ENCODE measurements at places on chromosomes 6 and 20.

GRCh38 chr6:113644861-113645575, 212.1 kb upstream of the MARCKS start:
- no peak for DNase-seq

GRCh38 chr6:36820700-36821580, 18.3 kb downstream of the CPNE5 start:
- DNase-seq: no peak

- DNase-seq: no peak
Observed at GRCh38 chr6:157755746-157756411, 67.2 kb upstream of the SNX9 start.

DNA sequence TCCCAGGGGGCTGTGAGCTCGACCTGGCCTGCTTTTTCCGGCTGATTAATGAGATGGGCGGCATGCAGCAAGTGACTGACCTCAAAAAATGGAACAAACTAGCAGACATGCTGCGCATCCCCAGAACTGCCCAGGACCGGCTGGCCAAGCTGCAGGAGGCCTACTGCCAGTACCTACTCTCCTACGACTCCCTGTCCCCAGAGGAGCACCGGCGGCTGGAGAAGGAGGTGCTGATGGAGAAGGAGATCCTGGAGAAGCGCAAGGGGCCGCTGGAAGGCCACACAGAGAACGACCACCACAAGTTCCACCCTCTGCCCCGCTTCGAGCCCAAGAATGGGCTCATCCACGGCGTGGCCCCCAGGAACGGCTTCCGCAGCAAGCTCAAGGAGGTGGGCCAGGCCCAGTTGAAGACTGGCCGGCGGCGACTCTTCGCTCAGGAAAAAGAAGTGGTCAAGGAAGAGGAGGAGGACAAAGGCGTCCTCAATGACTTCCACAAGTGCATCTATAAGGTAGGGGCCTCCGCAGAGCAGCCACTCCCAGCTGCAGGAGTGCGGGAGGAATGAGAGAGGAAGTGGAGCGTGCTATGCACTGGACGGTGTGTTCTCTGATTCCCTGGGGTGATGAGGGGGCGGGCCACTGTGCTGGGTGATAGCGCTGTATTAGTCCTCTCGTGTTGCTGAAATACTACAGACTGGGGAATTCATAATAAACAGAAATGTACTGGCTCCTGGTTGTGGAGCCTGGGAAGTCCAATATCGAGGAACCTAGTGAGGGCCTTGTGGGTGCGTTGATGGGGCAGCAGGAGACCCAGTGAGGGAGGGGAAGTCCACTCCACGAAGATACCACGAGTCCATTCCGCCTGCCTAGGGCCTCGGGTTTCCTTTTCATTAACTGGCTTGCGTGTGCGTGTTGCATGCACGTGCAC, 161.7 kb downstream of the DTNBP1 start:
- DNase-seq: no peak

DNA sequence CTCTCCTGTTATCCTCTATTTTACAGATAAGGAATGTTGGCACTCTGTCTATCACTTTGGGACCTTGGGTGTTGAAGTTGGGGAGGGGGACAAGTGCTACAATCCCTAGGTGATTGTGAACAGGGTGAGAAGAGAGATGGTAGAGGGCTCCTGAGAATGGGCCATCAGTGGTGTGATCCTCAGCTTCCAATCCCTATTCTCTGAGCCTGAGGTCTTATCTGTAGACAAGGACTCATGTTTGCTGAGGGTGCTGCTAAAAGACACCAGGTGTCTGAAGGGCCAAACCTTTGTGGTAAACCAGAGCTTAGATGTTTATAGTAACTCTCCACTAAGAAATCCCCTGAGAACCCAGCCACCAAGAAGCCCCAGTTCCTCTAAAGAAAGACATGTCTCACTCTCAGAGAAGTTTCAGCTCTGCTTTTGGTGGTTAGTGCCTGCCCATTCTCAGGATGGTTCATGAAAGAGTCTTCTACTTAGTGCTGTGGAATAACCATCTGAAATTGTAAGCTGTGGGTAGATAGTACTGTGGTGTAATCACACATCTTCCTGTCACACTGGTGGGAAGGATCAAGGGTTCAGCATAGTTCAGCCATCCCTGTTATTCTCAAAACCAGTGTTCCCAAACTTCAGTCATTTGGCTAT, 58.2 kb upstream of the IL20RA start:
- DNase-seq: no peak

- no peak for DNase-seq
Observed at GRCh38 chr6:112480553-112480952, 133.4 kb downstream of the RFPL4B start.

GRCh38 chr20:33828326-33828844, 17.2 kb downstream of the CHMP4B start:
- DNase-seq: no peak
